Activated CD4-positive, alpha-beta memory T cell treated with anti-CD3 and anti-CD28 coated beads for 36 hours (primary cell): ENCODE measurements at places on chromosomes 13 and 19. TPM values are rescaled to one million over a fixed set of nuclear protein-coding genes. Genes with fewer than 3 reads are reported as not detected.

The LIM2 gene
- total RNA-seq: 0.36 TPM

The CASP14 gene
- total RNA-seq: not detected

The PLVAP gene
- total RNA-seq: 0.14 TPM

The SOHLH2 gene
- total RNA-seq: not detected

The PTH2 gene
- not detected for total RNA-seq

The RFPL4A gene
- total RNA-seq: not detected

The KLK3 gene
- not detected for total RNA-seq

The ADGRE1 gene
- 6.8 TPM for total RNA-seq

The ZNF829 gene
- 3.8 TPM for total RNA-seq

The ZNF837 gene
- 2.1 TPM for total RNA-seq

The PGLYRP2 gene
- not detected for total RNA-seq

DNA sequence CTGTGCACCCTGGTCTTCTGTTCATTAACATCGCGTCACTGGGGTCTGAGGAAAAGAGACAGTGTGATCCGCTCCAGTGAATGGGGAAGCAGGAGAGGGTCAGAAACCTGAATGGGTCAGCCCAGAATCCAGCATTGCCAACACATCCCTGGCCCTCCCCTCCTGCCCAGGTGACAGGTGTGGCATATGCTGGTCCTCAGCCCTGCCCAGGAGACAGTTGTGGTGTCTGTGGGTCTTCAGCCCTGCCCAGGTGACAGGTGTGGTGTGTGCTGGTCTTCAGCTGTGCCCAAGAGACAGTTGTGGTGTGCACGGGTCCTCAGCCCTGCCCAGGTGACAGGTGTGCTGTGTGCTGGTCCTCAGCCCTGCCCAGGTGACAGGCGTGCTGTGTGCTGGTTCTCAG, 8.0 kb downstream of the TFDP1 start:
- H3K27me3 ChIP-seq: no peaks in the 10 kb centered on the region
- peaks cover 15% of the 10 kb centered on the region for H3K4me1 ChIP-seq
- H3K27ac ChIP-seq: no peak overlapping the region
- DNase-seq: no peak

DNA sequence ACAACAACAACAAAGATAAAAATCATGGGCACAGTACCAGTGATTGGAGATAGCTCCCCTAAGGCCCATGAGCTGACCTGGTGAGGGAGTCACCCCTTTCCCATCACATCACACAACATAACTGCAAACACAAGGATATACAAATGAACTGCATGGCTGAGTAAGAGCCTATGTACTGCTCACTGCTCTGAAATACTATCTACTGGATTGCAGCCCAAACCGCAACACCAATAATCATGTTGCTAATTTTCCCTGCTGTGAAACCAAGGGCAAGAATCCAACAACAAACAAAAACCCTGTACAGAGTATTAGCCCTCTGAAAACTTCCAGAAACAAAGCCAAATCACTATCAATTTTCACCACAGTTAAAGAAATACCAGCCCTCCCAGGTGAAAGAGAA, 1893.2 kb downstream of the PCDH9 start:
- DNase-seq: no peak
- no peak overlapping the region for H3K27ac ChIP-seq
- no peaks in the 10 kb centered on the region for H3K36me3 ChIP-seq
- H3K27me3 ChIP-seq: no peaks in the 10 kb centered on the region

- no peak overlapping the region for H3K4me3 ChIP-seq
- no peaks in the 10 kb centered on the region for H3K27me3 ChIP-seq
- DNase-seq: no peak
- H3K4me1 ChIP-seq: peaks cover 4% of the 10 kb centered on the region
Observed at GRCh38 chr19:48354332-48354992, 9.3 kb downstream of the TMEM143 start.

- H3K4me1 ChIP-seq: peaks cover 11% of the 10 kb centered on the region
- no peak overlapping the region for H3K4me3 ChIP-seq
- no peak for DNase-seq
- H3K27ac ChIP-seq: no peak overlapping the region
Observed at GRCh38 chr19:44603201-44603945, 10.0 kb upstream of the IGSF23 start.

DNA sequence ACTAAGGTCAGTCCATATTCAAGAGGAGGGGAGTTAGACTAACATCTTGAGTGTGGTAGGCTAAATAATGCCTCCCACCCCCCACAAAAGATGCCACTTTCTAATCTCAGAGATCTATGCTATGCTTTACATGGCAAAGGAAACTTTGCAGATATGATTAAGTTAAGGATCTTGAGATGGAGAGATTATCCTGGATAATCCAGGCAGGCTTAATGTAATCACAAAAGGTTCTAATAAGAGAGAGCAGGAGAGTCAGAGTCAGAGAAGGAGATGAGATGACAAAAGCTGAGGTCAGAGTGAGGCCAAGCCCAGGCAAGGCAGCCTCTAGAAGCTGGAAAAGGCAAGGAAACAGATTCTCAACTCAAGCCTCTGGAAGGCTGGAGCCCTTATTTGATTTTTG, 1011.6 kb downstream of the PCDH9 start:
- no peaks in the 10 kb centered on the region for H3K4me1 ChIP-seq
- H3K27ac ChIP-seq: no peak overlapping the region

DNA sequence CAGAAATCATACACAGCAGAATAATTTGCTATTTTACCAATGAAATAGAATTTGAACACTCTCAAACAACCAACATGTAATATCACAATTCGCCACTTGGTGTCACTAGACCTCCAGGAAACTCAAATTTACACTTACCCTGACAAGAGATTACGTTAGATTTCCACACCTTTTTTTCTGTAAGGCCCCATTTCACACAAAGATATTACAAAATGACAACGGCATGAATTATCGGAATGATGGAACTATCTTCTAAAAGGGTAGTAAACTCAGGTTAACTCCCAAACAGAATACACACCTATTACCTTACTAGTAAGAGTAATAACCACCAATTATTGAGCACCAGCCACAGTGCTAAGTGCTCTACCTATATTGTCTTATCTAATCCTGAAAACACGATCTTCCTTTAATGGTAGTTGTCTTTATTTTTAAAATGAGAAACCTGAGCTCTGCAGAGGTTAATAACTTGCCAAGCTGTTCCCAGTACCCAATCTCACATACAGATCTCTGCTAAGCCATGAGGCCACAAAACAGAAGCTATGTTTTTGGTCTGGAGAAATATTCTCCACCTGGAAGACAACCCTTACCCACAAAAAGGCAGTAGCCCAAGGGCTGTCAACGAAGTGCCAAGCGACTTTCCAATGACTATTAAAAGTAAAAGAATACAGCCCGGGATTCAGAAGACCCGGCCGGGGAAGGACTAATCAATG, 152.4 kb downstream of the DCLK1 start:
- no peaks in the 10 kb centered on the region for H3K4me1 ChIP-seq
- H3K27me3 ChIP-seq: peaks cover 2% of the 10 kb centered on the region
- no peak overlapping the region for H3K4me3 ChIP-seq

GRCh38 chr19:5103061-5103701, 134.3 kb downstream of the KDM4B start:
- DNase-seq: no peak
- no peaks in the 10 kb centered on the region for H3K27me3 ChIP-seq
- no peaks in the 10 kb centered on the region for H3K4me1 ChIP-seq
- no peak overlapping the region for H3K27ac ChIP-seq

DNA sequence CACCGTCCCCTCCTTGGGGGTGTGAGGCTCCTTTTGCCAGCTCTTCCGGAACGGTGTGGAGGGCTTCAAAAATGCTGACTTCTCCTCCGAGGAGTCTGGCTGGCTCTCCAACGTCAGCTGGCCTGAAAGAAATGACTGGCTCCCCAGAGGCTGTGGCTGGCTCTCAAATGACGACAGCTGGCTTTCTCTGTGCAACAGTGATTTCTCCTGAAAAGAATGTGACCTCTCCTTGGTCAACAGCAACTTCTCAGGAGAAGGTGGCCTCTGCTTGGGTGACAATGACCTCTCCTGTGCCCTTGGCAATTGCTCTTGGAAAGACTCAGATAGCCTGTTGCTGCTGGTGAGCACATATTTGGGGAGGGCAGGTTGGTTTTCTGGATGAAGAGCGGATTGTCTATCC, 29.2 kb downstream of the ONECUT3 start:
- no peak overlapping the region for H3K27ac ChIP-seq
- H3K27me3 ChIP-seq: peaks cover 43% of the 10 kb centered on the region
- no peaks in the 10 kb centered on the region for H3K4me1 ChIP-seq
- no peak overlapping the region for H3K4me3 ChIP-seq

DNA sequence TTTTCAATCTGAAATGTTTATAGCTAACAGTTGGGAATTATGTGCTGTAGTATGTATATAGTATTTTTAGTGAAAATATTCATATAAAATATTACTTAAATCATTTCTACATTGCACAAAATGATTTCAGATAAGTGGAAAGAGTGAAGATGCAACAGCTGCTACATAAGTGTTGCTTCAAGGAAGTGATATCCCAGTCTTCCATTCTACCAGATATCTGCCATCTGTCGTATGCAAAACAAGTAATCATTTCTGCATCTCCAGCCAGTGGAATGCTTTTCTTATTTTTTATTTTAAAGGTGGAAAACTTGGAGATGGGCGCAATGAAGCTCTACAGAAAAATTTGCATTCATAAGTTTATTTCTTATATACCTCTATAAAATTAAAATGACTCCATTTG, 152.5 kb upstream of the MAB21L1 start:
- no peak overlapping the region for H3K27ac ChIP-seq
- no peaks in the 10 kb centered on the region for H3K36me3 ChIP-seq
- no peak overlapping the region for H3K4me3 ChIP-seq
- DNase-seq: no peak
- no peaks in the 10 kb centered on the region for H3K4me1 ChIP-seq

- peaks cover 95% of the 10 kb centered on the region for H3K4me1 ChIP-seq
- peaks cover 16% of the 10 kb centered on the region for H3K36me3 ChIP-seq
- DNase-seq: peak; percentile 67
- no peaks in the 10 kb centered on the region for H3K27me3 ChIP-seq
Observed at GRCh38 chr13:30148171-30148754, 159.1 kb downstream of the KATNAL1 start.

DNA sequence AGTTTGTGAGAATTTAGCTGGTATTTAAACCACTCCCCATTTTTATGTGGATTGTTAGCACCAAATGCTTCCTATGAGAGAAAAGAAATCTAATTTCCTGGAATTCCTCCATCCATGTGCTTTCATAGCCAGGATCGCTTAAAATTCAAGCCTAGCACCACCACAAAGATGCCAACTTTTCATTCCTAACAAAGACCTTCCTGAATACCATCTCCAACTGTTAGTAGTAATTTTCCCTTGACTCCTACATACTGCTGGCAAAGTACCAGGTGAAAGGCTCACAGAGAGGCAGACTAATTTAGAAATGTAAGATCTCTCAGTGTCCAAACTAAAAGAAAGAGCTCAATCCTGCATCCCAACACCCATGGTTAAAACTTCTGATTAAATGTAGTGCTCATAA, 386.3 kb downstream of the KCTD12 start:
- H3K4me3 ChIP-seq: no peak overlapping the region
- peaks cover 5% of the 10 kb centered on the region for H3K27me3 ChIP-seq
- no peak overlapping the region for H3K27ac ChIP-seq
- no peaks in the 10 kb centered on the region for H3K4me1 ChIP-seq
- DNase-seq: no peak
- H3K36me3 ChIP-seq: no peaks in the 10 kb centered on the region

DNA sequence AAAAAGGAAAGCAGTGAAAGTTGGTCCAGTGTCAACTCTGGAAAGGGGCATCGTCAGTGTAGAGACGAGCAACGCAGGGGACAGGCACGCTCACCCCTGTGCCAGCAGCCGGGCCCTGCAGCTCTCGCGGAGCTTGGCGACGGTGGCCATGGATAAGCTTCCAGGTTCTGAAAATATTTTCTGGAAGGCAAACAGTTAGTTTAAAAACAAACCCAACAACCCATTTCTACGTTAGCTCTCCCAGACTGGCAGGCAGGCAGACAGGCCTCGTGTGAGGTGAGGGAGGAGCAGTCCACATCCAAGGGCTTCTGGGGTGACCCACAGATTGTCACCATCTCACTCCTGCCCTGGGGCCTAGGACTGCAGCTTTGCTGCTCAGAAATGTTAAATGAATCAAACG, 27.4 kb downstream of the LAMP1 start:
- peaks cover 29% of the 10 kb centered on the region for H3K36me3 ChIP-seq
- no peaks in the 10 kb centered on the region for H3K27me3 ChIP-seq
- H3K4me3 ChIP-seq: no peak overlapping the region
- no peaks in the 10 kb centered on the region for H3K4me1 ChIP-seq

DNA sequence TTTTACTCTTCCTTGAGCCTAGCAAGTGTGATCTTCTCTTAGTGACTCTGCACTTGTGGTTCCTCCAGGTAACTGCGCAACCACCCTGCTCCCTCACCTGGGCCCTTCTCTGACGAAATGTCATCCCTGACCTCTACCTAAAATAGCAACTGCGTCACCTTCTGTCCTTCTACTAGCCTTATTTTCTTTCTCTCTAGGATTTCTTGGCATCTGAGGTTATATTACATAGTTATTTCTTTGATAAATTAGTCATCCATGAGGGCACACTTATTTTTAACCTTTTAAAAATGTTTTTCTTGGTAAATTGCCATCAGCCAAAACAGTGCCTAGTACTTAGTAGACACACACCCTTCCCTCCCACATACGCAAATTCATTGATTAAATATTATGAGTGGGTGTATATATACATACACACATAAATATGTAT, 355.5 kb downstream of the ENOX1 start:
- H3K4me3 ChIP-seq: no peak overlapping the region
- no peak overlapping the region for H3K27ac ChIP-seq
- H3K4me1 ChIP-seq: no peaks in the 10 kb centered on the region
- no peak for DNase-seq
- no peaks in the 10 kb centered on the region for H3K36me3 ChIP-seq

- H3K4me3 ChIP-seq: no peak overlapping the region
- no peak for DNase-seq
- no peaks in the 10 kb centered on the region for H3K36me3 ChIP-seq
Observed at GRCh38 chr19:17658240-17658639, 29.9 kb downstream of the UNC13A start.

DNA sequence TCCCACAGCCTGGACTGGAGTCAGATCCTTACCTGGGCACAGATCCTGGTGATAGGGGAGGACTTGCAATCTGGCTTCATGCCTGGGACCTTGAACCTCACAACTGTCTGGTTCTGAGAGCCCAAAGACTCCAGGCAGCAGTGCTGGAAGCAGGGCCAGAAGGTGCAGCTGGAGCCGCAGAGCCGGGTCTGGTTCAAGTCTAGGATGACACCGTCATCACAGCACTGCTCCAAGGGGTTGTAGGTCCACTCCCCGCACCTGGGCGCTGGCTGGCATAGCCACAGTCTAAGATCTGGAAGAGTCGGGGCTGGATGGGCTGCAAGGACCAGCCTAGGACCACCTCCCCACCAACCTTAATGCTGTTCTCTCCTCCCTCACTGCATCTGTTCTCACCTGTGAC, 677 bp downstream of the IGFL4 start:
- H3K27ac ChIP-seq: no peak overlapping the region
- H3K27me3 ChIP-seq: peaks cover 46% of the 10 kb centered on the region
- DNase-seq: no peak
- H3K36me3 ChIP-seq: peaks cover 2% of the 10 kb centered on the region
- H3K4me1 ChIP-seq: peaks cover 3% of the 10 kb centered on the region

GRCh38 chr19:10766049-10766623, 48.3 kb downstream of the DNM2 start:
- peaks cover 17% of the 10 kb centered on the region for H3K36me3 ChIP-seq
- H3K4me3 ChIP-seq: no peak overlapping the region
- H3K4me1 ChIP-seq: peaks cover 54% of the 10 kb centered on the region
- H3K27ac ChIP-seq: no peak overlapping the region

- no peaks in the 10 kb centered on the region for H3K36me3 ChIP-seq
- DNase-seq: no peak
- H3K4me3 ChIP-seq: no peak overlapping the region
Observed at GRCh38 chr13:37534676-37535075, 63.9 kb downstream of the POSTN start.
